Right ventricle myocardium superior (tissue), 1 donor: ENCODE measurements at places on chromosomes 16 and 17. TPM values are rescaled to one million over a fixed set of nuclear protein-coding genes. Genes with fewer than 3 reads are reported as not detected.

The ADAP2 gene
- total RNA-seq, result 7.6 TPM

The SOX15 gene
- 0.91 TPM for total RNA-seq

The G6PC1 gene
- not detected for total RNA-seq

The NT5M gene
- total RNA-seq, result 8.5 TPM

The EFCAB5 gene
- not detected for total RNA-seq

The CPHXL2 gene
- total RNA-seq, result not detected

The APOBR gene
- 0.48 TPM for total RNA-seq

The TMEM88 gene
- 32.4 TPM for total RNA-seq

The SECTM1 gene
- total RNA-seq, result 4.3 TPM

The HS3ST3A1 gene
- total RNA-seq, result 1.3 TPM

The SLC2A4 gene
- 141 TPM for total RNA-seq

The TBC1D16 gene
- total RNA-seq, result 14.0 TPM

The CES5A gene
- total RNA-seq, result 0.35 TPM

The MT1F gene
- 2.1 TPM for total RNA-seq

The PNMT gene
- 7.1 TPM for total RNA-seq
